ENCODE measurements at places on chromosomes 5 and 9.

GRCh38 chr9:85142496-85142911, 473.0 kb downstream of the NTRK2 start:
- no peak for DNase-seq

- peak; percentile 30 for DNase-seq
Measured at GRCh38 chr5:154302161-154302560, 111.6 kb downstream of the GALNT10 start.

DNA sequence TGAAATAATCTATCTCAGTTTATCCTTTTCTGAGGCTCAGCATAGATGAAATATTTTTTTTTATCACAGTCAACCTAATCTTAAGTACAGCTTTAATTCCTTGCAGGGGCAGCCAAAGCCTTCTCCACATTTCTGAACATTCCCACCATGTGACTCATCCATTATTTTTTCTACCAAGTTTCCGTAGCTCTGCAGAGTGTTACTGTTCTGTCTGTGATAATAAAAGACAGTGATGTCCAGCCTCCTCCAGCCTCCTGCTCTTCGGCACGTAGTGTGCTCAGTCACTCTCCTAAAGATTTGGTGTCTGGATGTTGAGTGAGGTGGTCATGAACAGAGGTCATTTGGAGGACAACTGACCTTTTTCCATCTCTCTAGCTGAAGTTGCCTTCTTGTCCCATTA, 338.1 kb upstream of the ADAMTS16 start:
- no peak for DNase-seq

DNA sequence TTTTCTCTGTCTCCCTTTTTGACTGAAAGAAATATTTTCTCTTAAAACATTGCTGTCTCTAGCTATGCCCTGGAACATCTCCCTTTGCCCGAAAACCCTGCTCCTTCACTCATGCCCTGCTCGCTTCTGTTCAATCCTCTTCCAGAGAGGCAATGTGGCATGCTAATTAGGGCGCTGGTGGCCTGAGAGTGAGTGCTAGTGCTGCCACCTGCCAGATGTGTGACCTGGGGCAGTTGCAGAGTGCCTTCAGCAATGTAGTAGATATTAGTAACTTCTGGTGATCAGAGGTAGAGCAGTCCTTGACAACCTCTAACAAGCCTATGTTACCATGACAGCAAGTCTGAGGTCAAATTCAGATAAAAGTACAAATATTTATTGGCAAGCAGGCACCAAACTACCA, 119.5 kb upstream of the OSMR start:
- DNase-seq = no peak

GRCh38 chr9:110030632-110031031, 177.3 kb downstream of the C9orf152 start:
- DNase-seq = no peak

- DNase-seq = no peak
Measured at GRCh38 chr9:116605904-116606341, 81.2 kb upstream of the TRIM32 start.

- DNase-seq = no peak
Measured at GRCh38 chr5:141369994-141370848, at the start of gene PCDHGB3. Gene PCDHGB3 (plus strand): TSS chr5:141370242. CDS start chr5:141370395, 153 bp downstream.

- no peak for DNase-seq
Measured at GRCh38 chr5:59893429-59894227, at the start of gene PDE4D. Gene PDE4D (minus strand): TSS chr5:59893726.

DNA sequence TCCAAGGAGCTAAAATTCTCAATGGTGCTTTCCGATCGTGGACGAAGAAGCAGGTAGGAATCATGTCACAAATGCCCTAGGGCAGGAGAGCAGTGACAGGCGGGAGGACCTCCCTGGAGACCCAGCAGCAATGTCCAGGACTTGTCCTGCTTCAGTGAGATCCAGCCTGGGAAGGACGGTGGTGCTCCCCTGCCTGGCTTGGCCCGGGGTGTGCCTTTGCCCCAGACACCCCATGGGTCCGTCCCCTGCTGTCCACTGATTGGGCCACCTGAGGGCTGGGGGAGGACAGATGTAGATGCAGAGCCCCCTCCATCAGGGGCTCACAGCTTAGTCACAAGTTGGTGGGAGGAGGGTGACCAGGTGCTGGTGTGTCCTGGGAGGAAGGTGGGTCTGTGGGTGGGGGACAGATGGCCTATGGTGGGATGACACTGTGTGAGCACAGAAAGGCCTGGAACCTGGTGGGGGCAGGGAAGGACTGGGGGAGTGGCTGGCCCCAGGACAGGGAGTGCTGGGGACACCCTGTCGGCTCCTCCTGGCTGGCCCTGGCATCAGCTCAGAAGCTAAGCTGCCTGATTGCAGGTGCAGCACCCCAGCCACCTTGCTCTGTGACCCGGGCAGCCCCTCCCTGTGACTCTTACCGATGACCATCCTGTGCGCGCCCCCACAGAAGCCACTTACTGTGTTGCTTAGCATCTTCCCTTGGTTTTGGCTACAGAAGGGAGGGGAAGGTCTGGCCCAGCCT, 82.0 kb downstream of the PHF2 start:
- DNase-seq = no peak

DNA sequence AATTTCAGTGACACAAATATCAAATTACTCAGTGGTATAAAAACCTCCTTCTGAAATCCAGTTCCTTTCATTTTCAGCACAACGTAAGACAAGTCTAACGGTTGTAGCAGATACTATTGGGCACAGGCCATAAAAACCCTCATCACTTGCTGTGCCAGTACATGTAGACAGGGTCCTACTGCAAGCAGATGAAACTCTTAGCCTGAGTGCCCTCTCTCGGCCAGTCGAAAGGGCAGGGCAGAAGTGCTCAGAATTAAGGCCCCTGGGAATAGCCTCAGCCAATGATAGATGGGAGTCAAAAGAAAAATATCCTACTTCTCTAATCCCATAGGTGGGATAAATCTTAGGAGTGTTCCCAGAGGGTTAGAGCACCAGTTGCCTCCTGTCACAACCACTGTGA, 168.5 kb upstream of the FER start:
- no peak for DNase-seq

DNA sequence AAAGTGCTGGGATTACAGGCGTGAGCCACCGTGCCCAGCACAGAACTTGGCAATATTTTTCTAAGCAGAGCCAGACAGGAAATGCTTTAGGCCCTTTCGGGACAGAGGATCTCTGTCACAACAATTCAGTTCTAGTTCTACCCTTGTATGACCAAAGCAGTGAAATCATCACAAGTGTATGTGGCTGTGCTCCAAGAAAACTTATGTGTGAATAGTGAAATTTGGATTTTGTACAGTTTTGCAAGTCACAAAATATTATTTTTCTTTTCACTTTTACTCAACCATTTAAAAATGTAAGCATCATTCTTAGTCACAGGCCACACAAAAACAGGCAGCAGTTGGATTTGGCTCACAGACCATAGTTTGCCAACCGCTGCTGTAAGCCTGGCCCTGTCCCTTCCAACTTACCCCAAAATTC, 20.4 kb upstream of the PRUNE2 start:
- no peak for DNase-seq

DNA sequence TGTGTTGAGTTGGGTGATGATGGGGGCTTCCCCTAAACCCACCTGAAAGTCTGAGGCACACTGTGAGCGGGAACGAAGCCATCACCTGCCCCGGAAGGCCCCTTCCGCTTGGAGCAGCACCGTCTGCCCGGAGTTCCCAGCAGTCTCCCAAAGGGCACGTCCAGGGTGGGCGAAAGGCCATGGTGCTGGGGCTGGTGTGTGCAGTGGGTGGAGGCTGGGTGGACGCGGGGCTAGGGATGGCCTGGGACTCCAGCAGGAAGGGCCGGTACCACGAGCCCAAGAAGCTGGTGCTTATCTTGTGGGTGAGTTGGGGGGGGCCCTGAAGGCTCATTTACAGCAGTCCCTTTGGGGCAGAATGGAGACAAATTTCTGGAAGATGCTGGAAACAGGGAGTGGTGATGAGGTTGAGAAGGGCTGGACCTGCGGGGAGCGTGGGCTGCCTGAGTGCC, 4.6 kb downstream of the FLT4 start:
- DNase-seq = no peak

- no peak for DNase-seq
Measured at GRCh38 chr9:116157436-116158138, 4.0 kb downstream of the PAPPA start.

DNA sequence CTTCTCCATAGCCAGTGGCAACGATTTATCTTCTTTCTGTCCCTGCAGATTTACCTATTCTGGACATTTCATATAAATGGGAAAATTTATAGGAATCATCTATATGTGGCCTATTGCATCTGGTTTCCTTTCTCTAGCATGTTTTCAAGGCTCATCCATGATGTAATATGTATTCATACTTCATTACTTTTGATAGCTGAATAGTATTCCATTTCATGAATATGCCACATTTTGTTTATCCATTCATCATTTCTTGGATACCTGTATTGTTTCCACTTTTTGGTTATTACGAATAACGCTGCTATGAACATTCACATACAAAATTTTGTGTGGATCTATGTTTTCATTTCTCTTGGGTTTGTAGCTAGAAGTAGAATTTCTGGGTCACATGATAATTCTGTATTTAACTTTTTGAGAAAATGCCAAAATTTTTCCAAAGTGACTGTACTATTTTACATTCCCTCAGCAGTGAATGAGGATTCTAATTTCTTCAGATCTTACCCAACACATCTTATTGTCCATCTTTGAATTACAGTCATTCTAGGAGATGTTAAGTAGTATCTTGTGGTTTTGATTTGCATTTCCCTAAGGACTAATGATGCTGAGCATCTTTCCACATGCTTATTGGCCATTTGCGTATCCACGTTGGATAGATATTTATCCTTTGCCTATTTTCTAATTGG, 3.6 kb downstream of the IARS1 start:
- DNase-seq = no peak

GRCh38 chr5:138955013-138955660, 80.0 kb upstream of the LRRTM2 start:
- DNase-seq = peak; percentile 64

GRCh38 chr9:36316611-36317317, 58.5 kb upstream of the GNE start:
- DNase-seq = no peak

DNA sequence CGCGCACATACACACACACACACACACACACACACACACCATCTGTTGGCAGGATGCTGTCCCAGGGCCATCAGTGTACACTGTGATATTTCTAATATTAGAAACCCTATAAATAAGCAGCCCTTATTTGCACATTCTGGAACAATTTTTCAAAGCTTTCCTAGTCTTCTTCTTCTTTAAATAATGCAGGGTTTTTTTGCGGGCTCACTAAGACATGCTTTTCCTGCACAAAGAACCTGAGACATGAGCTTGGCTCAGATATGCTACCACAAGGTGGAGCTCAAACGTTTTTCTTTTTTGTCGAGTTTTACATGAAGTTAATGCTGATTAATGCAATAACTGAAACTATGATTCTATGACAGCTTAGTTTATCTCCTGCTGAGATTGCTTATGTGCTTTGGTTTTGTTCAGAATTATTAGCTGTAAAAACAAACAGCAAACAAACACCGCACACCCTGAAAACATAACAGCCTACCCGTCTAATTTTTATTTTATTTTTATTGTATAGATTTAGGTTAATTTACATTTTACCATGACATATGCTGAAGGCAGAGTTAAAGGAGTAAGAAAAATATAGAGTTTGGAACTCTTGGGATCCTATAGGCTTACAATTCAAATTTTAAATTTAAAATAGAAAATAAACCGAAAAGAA, 95.8 kb downstream of the ALDH1A1 start:
- peak; percentile 24 for DNase-seq

GRCh38 chr5:127844581-127845021, 141.4 kb downstream of the CCDC192 start:
- no peak for DNase-seq

GRCh38 chr5:40572937-40573336, 106.8 kb upstream of the PTGER4 start:
- DNase-seq = no peak

- no peak for DNase-seq
Measured at GRCh38 chr9:33107762-33108161, 31.3 kb upstream of the SMU1 start.

DNA sequence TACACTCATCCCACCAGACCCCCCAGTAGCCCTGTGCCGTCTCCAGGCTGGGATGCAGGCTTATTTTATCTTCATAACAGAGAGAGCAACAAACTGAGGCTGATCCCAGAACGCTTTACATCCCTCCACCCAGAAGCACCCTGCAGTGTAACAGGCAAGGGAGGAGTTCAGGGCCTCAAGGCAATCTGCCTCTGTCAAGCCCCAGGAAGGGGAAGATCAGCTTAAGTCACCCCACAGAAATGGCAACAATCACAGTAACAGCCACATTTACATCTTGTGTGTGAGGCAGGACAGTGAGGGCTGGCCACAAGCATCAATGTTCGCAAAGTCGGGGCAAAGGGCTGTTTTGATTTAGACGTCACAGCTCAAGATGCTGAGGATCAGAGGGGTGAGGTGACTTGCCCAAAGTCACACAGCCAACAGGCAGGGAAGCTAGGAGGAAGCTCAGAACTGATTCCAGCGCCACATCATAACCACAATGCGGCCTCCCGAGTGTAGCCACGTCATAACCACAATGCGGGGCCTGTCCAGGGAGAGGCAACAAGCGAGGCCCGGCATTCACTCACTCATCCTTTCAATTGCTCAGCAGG, 14.4 kb downstream of the STK10 start:
- no peak for DNase-seq

GRCh38 chr5:156914371-156914737, 48.7 kb downstream of the TIMD4 start:
- no peak for DNase-seq

DNA sequence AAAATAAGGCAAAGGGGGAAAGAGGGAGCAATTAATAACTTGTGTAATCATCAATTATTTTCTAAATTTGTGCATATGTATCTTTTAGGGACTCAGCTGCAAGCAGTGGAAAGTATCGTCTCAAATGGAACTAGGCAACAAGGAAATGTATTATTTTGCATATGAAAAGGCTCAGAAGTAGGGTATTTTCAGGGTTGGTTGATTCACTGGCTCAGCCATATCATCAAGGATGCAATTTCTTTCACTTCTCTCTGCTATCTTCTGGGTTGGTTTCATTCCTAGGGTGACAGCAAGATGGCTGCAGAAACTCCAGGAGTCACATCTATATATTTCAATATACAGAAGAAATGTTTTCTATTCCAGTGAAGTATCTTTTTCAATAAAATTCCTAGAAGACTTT, 509.8 kb downstream of the DMAC1 start:
- no peak for DNase-seq

GRCh38 chr5:148992265-148992664, 70.6 kb downstream of the SH3TC2 start:
- DNase-seq = no peak

- DNase-seq = no peak
Measured at GRCh38 chr5:172792701-172793570, 21.9 kb upstream of the DUSP1 start.

DNA sequence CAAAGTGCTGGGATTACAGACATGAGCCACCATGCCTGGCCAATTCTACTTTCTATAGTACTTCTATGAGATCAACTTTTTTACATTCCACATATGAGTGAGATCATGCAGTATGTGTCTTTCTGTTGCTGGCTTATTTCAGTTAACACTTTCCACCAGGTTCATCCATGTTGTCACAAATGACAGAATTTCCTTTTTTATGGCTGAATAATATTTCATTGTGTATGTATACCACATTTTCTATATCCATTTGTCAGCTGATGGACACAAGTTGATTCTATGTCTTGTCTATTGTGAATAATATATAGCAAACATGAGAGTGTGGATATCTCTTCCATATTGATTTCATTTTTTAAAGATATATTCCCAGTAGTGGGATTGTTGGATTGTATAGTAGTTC, 17.2 kb downstream of the NLN start:
- DNase-seq = no peak

- no peak for DNase-seq
Measured at GRCh38 chr5:11396917-11397316, 507.3 kb downstream of the CTNND2 start.

Measured in NCI-H1694 (cell line).